ENCODE measurements at places on chromosomes 5 and 9.

DNA sequence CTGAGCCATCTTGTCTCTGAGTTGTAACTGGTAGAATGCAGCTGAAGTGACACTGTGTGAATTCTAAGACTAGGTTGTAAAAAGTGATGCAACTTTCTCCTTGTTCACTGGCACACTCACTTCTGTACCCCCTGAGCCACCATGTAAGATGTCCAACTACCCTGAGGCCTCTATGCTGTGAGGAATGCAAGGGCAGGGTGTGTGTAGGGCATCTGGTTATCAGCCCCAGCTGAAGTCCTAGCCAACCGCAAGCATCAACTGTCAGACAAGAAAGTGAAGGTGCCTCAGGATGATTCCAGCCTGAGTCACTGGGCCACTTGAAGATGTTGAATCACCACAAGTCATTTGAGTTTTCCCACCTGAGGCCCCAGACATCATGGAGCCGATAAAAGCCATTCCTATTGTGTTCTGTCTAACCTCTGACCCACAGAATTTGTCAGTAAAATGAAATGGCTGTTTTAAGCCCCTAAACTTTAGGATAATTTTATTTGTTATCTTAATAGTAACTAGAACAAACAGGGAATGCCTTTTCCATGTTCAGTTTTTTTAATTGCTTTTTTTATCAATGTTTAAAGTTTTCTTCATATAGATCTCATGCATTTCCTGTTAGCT lies 18.7 kb upstream of the RHOBTB3 start:
- DNase-seq: no peak

- no peak for DNase-seq
Observed at GRCh38 chr5:95035891-95036685, 248.8 kb downstream of the MCTP1 start.

DNA sequence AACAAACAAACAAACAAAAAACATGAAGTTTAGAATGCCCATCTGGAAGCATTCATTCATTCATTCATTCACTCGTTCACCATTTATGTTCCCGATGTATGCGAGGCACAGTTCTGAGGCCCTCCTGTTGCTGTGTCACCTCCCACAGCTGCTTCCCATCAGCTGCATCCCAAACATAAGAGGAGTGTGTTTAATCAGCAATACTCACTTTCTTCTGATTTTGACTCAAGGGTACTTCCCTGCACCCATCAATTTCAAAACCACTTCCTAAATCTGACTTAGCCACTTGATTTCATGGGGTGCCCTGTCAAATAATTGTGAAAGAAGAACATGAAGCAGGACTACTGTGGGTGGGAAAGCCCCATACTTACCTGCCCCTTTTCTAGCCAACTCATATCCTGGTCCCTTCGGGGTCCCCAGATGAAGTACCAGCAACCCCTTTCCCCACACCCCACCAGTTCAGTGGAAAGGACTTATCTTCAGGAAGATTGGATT lies 128.0 kb upstream of the IL12B start:
- DNase-seq: no peak

- no peak for DNase-seq
Observed at GRCh38 chr9:118568704-118569103, 800.5 kb downstream of the BRINP1 start.

DNA sequence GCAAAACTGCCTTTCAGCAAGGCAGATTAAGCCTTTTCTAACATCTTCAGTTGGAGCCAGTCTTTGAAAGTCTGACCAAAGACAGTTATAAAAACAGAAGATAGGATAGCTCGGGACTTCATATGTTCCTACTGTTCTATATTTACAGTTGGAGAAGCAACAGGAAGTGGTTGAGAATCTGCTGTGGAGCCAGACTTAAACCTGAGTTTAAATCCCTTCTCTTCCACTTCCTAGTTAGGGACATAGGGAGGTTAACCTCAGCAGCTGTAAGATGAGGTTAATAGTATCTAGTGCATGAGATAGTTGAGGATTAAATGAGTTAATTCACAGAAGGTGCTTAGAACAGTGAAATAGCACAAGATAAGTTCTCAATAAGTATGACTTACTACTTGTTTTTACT lies 84.5 kb upstream of the FREM1 start:
- no peak for DNase-seq

DNA sequence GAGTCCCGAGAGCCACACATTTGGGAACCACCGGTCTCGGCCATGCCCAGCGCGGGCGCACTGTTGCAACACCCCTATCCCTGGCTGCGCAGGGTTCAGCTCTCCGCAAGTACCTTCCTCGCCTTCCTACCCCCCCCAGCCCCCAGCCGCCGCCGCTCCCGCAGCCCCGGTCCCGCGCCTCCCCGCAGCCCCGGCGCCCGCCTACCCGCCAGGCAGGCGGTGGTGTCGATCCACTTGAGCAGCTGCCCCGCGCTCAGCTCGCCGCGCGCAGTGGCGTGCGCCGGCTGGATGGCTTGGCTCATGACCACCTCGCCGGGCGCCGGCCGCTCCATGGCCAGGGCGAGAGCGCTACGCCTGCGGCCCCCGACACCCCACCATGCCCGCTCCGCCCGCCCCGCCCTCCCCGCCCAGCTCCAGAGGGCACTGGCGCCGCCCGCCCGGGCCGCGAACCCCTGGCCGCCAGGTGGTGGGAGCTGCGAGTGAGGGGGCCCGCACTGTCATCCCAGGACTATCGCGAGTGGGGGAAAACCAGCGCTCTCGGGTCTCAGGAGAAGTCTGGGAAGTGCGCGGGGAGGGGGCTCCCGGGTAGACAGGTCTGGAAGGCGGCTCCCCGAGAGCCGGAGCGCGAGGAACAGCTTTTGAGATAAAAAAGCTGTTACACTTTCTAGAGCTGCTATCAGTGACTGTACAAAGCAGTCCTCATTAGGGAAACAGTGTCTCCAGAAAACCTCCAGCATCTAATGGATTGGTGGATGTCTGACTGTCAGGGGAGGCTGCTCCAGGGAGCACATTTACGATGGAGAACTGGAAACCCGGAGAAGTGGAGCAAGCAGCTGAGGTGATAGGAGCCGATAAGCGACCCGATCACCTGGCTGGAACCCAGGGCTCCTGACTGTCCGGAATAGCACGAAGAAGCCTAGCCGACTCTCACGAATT lies at the start of gene ACOT12:
TSS of gene ACOT12 (minus strand) at position 352 of the 936 bp plus-strand sequence. CDS start at position 332, 20 bp downstream.
- DNase-seq: no peak

DNA sequence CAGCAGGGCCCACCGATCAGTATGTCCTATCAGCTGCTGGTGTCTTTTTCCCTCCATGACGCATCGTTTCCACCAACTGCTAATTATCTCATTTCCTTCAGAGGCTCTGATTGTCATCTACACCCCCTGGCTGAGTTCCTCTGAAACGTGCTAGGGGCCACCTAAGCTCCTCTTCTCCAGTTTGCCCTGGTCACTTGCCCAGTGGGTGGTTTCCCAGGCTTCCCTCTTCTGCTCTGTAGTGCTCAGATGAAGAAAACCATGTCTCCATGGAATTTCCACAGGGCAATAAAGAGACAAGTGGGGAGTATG lies 65.3 kb downstream of the TSTD2 start:
- no peak for DNase-seq

- no peak for DNase-seq
Observed at GRCh38 chr9:81849631-81850259, 78.5 kb upstream of the SPATA31D4 start.

DNA sequence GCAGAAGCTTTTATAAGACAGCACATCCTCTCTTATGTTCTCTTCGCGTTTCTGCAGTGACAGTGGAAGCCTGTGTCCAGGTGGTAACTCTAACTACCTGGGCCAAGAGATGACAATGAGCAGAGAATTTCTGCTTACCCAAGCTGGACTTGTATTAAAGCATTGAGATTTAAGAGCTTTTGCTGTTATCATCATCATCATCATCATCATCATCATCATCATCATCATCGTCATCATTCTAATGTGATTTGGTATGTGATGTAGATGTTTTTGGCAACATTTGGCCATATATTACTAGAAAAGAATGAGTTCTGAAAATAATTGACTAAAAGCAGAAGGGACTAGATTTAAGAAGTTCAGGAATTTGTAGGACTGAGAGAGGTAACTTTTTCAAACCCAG lies 401.3 kb downstream of the BRINP1 start:
- no peak for DNase-seq

DNA sequence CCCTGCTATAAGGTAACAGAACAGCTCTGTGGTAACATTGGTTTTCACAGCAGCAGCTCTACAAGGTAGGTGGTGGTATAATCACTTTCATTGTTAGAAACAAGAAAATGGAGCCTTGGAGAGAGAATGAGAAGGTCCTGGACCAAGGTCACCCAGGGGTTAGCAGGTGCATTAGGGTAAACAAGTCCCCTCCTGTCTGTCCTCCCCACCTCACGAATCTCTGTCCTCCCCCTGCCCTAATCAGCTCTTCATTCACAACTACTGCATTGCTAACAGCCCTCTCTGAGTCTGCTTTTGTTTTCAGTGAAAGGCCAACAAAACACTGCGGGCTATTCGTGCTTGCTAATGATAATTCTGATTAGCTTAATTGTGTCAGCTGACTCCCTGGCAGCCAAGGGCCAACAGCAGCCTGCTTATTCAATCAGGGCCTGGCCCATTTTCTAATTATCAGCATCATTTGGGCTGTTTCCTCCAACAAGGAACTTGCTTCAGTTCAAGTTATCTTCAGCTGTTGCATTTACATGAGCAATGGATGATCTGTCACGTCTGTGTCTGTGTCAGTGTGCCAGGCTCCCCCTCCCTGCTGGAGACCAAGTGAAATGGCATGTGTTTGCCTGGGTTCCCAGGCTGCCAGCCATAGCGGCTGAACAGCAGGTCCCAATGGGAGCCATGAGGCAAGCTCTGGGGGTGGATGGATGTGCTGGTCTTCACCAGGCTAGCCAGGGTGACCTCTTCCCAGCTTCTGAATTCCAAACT lies 56.7 kb upstream of the EQTN start:
- DNase-seq: no peak

- DNase-seq: no peak
Observed at GRCh38 chr5:28208356-28208755, 1170.0 kb upstream of the CDH9 start.

- no peak for DNase-seq
Observed at GRCh38 chr5:151676314-151676712, 10.4 kb downstream of the SPARC start.

DNA sequence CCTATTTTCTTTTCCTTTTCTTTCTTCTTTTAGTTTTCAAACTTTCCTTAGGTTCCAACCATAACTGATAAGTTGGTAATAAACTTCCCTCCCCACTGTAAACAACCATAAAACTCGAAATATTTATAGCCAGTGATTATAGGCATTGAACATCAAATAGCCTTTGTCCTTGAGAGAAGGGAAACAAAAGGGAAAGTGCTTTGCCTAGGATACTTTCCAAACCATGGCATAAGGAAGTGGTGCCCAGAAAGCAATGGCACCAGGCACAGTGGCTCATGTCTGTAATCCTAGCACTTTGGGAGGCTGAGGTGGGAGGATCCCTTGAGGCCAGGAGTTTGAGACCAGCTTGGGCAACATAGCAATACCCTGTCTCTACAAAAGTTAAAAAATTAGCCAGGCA lies 11.9 kb upstream of the PDLIM4 start:
- no peak for DNase-seq

DNA sequence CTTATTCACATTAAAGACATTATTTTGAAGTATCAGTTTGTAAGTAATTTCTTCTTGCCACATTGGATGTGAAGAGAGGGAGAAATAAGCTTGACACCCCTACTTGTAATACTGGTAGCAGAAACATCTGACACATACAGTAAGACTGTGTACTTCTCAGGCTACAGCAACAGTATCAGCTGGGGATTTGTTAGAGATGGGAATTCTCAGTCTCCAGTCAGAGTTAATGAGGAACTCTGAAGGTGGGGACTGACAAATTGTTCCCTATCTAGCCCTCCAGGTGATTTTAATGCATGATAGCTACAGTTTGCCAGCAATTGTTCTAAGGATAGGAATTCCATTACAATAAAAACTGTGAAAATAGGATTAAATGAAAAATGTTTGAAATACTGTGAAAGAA lies 524.8 kb downstream of the PRR16 start:
- no peak for DNase-seq

GRCh38 chr5:97142521-97143254 lies at the start of gene LIX1:
LIX1 (minus strand) TSS chr5:97142611; CDS start chr5:97142576, 35 bp downstream.
- DNase-seq: no peak

DNA sequence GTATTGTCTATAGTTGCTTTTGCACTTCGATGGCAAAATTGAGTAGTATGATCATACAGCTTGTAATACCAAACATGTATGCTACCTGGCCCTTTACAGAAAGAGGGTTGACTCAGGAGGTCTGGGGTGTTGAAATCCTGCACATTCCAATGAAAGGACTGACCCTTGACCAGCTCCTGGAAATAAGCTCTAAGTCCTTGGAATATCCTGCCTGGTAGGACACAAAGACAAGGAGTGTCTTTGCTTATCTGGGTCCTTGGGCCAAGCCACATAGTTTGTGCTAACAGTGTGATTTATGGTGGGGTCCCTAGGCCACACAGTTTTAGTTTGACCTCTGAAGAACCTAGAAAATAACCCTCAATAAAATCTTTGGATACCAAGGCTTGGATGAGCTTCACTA lies 89.3 kb upstream of the FTMT start:
- DNase-seq: no peak

- DNase-seq: no peak
Observed at GRCh38 chr5:136034984-136035383, 6.2 kb downstream of the TGFBI start.

GRCh38 chr5:159708090-159708489 lies 208.2 kb upstream of the ADRA1B start:
- no peak for DNase-seq

DNA sequence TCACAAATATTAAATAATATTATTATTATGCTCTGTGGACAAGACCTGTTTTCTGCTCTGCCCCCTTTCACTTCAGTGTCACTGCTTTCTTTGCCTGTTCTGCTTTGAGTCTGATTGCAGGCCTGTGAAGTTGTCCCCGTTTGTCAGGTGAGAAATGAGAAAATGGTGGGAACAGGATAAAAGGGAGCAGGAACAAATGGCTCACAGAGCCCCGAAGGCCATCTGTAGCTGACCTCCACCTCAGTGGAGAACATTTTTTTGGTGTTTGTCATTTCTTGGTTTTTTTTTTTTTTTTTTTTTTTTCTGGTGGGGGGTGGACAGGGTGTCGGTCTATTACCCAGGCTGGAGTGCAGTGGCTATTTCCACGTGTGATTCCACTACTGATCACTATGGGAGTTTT lies 13.2 kb upstream of the S100Z start:
- DNase-seq: no peak

- no peak for DNase-seq
Observed at GRCh38 chr9:76166526-76166925, 227.7 kb downstream of the RFK start.

DNA sequence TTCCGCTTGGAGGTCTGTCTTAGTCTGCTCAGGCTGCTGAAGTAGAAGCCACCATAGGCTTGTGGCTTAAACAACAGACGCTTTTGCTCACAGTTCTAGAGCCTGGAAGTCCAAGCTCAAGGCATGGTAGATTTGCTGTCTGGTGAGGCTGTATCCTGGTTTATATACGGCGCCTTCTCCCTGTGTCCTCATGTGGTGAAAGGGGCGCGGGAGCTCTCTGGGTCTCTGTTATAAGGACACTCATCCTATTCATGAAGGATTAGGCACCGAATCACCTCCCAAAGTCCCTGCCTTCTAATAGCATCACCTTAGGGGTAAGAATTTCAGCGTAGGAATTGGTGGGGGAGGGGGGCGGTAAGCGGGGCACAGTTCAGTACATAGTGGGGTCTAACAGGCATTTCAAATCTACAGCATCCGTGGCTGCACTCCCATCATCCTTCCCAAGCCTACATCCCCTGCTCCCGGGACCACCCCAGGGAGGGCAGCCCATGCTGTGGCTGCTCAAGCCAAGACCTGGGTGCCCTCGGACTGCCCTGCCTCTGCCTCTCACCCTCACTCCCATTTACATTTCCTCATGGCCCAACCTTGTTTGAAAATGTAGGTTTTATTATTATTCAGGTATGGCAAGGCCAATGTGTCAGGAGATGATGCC lies 15.1 kb upstream of the LPCAT1 start:
- no peak for DNase-seq

Data from naive thymus-derived CD4-positive, alpha-beta T cell (primary cell).